Activated CD4-positive, alpha-beta T cell treated with anti-CD3 and anti-CD28 coated beads, Interleukin-2, Interleukin-6, amounts not matched to agents 100 ng/mL and 50 ng/mL, durations not matched to agents 16 hours and 8 hours (primary cell): ENCODE measurements at places on chromosomes 3 and 15.
A peak's percentile ranks its signal among the peaks of the same experiment; 100 is the strongest.

GRCh38 chr3:27521179-27521871 is 37.1 kb upstream of the SLC4A7 start:
- peak; percentile 27 for DNase-seq

DNA sequence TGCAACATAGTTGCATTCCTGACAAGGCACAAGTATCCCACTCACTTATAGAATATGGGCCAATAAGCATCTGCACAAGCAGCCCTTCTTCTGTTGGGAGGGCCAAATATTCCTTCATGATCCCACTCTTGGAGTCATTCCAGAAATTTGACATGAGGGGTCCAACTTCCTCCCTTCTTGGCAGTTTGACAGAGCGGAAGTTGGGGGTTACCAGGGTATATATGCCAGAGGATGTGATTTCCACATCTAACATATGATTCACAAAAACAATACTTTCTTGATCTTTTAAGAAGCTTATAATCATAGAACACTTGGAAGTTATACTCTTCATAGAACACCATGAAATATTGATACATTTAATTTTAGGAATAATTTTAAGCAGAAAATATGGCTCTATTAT is 100.9 kb upstream of the CRBN start:
- DNase-seq, result no peak

- DNase-seq, result no peak
These were observed 50.9 kb downstream of the CEP63 start for GRCh38 chr3:134536781-134537180.

DNA sequence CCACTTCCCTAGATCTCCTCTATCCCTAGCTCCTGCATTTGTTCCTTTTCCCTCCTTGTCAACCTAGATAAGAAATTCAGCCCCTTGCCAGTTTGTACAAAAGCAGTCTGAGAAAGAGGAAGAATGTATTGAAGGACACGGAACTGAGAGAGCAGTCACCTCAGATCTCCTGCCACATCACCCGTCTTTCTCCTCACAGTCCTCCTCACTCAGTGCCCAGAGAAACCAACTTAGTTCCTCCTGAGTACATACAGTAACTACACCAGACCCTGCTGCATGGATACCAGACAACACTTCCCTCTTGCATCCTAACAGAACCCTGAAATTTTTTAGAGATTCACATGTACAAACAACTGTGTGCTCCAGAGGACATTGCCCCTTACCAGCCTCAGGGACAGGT is 563.6 kb upstream of the ADAMTS9 start:
- no peak for DNase-seq

- DNase-seq, result peak; percentile 70
These were observed 4.6 kb upstream of the SIN3A start for GRCh38 chr15:75455982-75456531.

DNA sequence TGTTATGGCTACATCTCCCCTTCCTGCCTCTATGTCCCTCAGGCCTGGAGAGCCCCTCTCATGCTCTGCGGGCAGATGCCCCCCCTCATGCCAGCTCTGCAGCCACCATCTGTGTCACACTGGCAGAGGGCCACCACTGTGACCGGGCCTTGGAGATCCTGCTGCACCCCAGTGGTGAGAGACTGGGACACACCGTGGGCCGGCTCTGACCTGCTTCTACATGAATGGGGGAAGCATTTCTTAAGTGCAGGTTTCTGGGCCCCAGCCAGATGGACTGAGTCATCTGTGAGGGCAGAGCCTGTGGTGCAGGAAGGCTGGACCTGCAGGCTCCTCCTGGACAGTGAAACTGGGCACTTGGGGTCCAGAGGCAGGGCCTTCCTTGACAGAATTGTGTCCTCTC is 4.8 kb downstream of the VWA5B2 start:
- no peak for DNase-seq

DNA sequence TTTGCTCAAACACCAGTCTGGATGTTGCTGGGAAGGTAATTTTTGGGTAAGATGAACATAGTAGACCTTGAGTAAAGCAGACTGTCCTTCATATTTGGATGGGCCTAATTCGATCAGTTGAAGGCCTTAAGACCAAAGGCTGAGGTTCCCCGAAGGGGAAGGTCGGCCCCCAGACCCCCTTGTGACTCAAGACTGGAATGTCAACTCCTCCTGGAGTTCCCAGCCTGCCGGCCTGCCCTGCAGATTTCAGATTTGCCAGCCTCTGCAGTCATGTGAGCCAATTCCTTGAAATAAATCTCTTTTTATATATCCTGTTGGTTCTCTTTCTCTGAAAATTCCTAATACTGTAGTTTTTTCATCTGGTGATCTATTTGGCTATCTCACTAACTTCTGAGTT is 146.5 kb downstream of the APBA2 start:
- DNase-seq, result no peak

- DNase-seq, result no peak
These were observed 117.1 kb upstream of the MRPS22 start for GRCh38 chr3:139226731-139227130.

GRCh38 chr15:75786575-75786947 is 56.7 kb upstream of the UBE2Q2 start:
- DNase-seq, result no peak

DNA sequence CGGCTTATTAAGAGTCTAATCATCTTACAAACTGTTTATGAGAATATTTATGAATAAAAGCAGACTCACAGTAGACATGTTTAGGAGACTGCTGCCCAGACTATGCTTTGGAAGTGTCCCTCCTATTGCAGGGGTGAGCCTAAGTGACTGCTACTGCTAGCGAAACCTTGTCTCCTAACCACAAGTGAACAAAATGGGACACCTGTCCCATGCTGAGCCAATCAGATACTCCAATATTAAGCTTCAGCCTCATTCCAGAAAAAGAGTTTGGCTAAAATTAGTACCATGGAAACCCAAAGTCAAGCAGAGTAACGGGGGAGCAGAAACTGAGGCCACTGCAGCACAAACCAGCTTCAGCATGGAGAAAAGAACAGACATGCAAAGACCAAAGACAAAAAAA is 4.6 kb downstream of the DENND6A start:
- DNase-seq, result no peak

DNA sequence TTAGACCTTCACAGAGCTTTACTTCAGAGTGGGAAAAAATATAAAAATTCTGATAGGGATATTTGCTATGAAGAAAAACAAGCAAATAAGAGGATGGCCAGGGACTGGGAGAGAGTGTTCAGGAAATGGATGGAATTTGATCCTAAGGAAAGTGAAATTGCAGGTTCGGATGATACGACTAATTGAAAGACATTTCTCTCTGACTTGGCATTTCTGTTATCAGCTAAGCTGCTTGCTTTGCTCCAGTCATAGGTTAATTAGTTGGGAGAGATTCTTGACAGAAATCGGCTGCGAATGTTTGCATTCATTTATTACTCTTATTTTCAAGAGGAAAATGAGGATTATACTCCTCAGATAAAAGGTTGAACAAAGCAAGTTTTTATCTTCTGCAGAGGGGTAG is 808.7 kb upstream of the NECTIN3 start:
- DNase-seq, result no peak
